ENCODE measurements at places on chromosomes 2 and 18.

- DNase-seq = no peak
Measured at GRCh38 chr18:76943542-76944339, 121.4 kb downstream of the ZNF236 start.

DNA sequence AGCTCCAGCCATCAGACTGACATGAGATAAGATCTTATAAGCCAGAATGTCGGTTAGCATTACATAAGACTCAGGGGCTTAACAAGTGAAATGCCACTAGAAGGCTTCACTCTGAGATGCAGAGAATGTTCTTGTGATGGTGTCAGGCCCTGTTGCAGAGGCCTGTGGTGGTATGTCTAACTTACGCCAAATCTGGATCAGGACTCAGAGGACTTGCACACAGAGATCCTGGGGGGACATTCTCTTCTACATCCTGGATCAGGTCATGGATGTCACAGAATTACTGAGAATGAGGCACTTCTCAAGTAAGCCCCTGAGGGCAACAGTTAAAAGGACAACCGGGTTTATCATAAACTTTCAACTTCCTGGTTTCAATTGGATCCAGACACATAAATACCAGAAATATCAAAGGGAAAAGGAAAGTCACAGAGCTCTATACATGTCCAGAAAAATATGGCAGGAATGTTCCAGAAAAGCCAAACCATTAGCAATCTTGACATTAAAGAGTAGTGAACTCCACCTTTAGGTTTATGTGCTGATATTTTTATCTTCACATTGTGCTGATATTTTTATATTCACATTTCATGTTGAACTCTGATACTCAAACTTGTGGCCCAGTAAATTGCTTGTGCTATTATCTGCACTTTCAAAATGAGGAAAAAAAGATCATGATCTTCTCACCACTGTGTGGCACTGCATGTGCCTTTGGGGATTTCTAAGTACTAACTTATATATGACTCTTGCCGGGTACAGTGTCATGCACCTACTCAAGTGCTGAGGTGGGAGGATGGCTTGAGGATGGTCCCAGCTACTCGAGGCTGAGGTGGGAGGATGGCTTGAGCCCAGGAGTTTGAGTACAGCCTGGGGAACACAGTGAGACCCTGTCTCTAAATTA, 137.5 kb upstream of the RNF152 start:
- no peak for DNase-seq

DNA sequence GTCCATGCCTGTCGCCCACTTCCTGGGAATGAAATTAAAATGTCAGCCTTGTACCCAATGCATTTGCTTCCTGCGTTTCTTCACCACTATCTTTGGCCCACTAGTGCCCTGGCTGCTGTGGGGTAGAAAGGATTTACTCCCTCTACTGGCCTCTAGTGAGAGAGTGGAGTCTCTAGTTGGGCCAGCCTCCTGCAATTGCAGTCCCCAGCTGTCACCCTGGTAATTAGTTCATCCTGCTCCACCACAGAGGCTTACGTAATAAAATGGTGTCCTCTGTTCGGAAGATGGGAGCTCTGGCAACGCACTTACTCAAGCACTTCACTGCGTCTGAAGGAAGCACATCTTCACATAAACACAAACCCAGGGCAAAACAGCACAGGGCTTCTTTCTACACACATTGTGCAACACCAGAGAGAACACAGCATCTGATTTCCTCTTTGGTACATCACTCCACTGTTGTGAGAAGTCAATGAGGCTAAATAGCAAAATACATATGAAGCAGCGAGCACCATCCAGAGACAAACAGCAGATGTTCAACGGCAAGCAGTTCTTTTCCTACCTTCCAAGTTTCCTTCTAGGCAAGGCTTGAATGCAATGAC, 274.6 kb downstream of the LRATD1 start:
- no peak for DNase-seq

DNA sequence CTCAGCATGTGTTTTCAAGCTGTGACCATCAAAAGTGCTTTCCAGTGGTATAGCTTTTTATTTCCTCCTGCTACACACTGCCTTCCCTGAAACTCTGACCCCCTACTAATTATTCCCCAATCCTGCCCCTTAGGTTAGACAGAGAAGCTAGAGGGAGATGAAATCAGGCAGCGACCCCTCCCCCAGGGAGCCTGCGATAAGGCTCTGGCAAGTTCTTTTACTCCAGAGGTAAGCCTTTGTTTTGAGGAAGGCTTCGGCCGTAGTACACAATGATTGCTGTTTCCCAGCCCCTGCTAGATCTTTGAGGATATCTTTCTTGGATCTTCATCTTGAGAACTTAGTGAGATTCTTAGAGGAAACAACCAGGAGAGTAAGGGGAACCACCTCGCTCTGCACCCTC, 33.5 kb upstream of the NOL4 start:
- no peak for DNase-seq

- no peak for DNase-seq
Measured at GRCh38 chr2:239756790-239757760, 268.1 kb downstream of the NDUFA10 start.

GRCh38 chr2:127479219-127479825, 47.0 kb downstream of the IWS1 start:
- DNase-seq = no peak

GRCh38 chr2:200399046-200399445, 92.6 kb downstream of the SPATS2L start:
- DNase-seq = no peak

DNA sequence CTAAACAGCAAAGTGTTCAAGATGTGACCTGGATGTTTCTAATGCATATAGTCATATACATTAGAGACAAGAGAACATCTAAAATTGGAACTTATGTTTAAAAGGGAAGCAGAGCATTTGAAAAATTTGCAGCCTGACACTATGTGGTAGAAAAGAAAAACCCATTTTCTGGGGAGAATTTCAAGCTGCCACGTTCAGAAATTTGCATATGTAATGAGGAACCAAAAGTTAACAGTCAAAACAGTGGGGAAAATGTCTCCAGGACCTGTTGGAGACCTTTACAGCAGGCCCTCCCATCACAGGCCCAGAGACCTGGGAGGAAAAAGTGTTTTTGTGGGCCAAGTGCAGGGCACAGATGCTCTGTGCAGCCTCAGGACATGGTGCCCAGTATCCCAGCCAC, 8.2 kb upstream of the TMEM18 start:
- DNase-seq = no peak

- no peak for DNase-seq
Measured at GRCh38 chr2:38259311-38259710, 117.8 kb downstream of the ATL2 start.

- no peak for DNase-seq
Measured at GRCh38 chr2:1749489-1750119, 5.3 kb upstream of the PXDN start.

DNA sequence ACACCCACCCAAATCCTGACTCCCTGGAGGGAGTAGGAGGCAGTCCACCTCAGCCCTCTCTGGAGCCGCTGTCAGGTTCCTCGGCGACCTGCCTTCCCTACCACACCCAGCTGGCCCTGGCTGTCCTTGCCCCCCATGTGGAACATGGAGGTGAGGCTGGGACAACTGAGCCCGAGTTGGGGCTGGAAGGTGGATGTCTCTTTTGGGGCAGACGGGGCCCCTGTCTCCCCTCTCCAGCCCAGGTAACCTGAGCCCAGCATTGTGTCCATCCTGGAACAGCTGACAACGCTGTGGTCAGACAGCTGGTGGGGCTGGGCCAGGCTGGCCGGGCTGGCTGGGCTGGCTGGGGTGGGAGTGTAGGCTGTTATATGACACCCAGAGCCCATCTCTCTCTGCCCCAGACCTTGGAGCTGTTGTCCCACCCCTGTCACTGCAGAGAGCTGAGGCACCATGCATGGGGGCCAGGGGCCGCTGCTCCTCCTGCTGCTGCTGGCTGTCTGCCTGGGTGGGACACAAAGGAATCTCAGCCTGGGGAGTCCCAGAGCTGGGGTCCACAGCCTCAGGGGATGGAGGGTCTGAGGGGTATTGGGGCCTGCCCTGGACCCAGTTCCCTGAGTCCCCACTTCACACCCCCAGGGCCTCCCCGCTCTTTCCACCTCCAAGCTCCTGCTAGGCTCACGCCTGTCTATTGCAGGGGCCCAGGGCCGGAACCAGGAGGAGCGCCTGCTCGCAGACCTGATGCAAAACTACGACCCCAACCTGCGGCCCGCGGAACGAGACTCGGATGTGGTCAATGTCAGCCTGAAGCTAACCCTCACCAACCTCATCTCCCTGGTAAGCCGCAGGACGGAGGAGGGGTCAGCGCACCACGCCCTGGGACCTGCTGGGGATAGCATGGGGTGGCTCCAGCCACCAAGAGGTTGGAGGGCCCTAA, at the start of gene CHRNG:
Gene CHRNG, plus strand, starts transcription at position 395 of the 934 bp plus-strand sequence. Its CDS starts 56 bp downstream, at position 451.
- no peak for DNase-seq

DNA sequence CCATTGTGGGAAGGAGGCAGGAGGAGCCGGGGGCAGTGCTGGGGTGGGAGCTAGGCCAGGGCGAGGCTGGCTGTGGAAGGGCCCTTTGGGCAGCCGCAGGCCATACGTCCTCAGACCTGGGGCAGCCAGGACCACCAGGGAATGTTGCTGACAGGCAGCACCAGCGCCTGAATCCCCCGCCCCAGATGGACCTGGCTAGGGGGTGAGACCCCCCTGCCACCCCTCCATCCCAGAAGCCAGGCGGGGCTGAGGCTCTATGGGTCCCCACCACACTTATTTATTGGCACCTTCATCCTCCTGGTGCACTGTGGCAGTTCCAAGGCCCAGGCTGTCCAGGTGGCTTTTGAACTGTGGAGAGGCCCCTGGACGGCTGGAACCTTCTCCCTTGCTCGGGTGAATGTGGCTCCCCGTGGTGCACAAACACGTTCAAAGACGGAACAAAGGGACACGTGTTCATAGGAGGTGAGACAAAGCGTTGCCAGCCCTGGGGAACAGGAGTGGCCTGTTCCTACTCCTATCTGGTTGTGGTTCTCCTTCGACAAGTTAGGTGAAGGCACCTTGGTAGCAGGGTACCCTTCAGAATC, 35.1 kb downstream of the RAMP1 start:
- DNase-seq = no peak

- DNase-seq = no peak
Measured at GRCh38 chr2:157498483-157498882, 54.6 kb upstream of the CYTIP start.

DNA sequence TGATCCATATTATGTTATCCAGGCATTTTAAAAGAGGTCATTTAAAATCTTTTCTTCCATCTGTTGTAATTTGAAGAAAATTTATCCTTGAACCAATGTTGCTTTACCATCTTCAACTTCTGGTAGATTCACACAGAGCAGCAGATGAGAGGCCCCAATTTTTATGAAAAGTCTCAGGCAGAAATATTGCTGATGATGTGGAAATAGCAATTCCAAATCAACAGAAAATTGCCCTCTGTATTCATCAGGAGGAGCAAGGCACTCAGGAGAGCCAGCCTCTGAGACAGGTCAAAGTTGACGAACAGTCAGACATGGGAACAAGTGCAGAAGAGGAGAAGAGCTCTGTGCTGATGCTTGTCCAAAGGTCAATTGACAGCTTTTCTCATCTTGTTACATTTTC, 444.9 kb downstream of the NCKAP5 start:
- DNase-seq = no peak

GRCh38 chr2:81747481-81748070, 1443.0 kb upstream of the LRRTM1 start:
- DNase-seq = no peak

DNA sequence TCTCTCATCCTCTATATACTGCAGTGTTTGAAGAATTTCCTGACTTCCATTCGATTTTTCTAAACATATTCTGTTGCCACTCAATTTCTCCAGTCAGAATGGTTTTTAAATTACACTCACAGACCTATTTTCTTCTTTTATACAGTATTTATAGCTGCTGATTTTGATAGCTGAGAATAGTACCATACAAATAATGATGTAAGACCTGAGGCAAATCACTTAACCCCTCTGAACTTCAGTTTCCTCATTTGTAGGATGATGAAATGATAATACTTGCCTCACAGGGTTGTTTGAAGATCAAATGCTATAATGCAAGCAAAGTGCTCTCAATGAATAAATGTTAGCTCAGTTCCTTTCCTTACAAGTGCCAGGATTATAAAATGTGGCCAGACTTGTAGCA, 241.8 kb downstream of the CPS1 start:
- DNase-seq = no peak

GRCh38 chr2:42593282-42593681, 24.9 kb downstream of the MTA3 start:
- DNase-seq = no peak

Measured in mucosa of gallbladder (tissue), 1 donor.